H9 (cell line): ENCODE measurements at places on chromosomes 1 and 21.

DNA sequence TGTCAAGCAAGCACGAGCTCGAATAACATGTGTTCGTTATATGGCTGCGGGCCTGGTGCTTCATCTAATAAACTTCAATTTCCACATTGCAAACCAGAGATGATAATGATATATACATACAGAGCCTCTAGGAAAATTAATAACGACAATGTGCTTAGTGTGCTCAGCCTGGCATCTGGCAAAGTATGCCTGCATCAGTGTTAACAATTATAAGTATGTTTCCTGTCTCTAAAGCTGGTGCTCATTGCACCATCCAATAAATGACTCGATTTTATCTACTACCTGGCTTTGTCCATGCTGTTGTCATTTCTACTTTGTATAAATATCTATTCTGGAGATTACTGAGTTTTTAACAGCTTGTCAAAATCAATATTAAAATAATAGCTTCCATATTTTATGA, 1402.6 kb downstream of the MRPL39 start:
- DNase-seq: no peak

DNA sequence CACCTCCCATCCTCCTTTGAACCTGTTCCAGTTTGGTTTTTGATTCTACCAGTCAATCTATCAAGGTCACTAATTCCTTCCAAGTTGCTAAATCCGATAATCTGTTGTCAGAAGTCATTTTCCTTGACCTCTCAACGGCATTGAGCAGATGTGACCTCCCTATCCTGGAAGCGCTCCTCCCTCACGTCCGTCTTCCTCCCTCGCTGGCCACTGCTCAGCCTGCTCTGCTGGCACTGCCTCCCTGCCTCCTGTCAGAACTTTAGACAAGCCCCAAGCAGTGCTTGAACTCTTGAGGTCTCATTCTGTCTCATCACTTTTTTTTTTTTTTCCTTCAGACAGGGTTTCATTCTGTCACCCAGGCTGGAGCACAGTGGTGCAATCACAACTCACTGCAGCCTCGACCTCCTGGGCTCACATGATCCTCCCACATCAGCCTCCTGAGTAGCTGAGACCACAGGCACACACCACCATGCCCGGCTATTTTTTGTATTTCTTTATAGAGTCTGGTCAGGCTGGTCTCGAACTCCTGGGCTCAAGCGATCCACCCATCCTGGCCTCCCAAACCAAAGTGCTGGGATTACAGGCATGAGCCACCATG, 4.4 kb upstream of the ACOT7 start:
- DNase-seq: no peak

- DNase-seq: no peak
These were observed 49.3 kb downstream of the CD34 start for GRCh38 chr1:207861442-207862177.

DNA sequence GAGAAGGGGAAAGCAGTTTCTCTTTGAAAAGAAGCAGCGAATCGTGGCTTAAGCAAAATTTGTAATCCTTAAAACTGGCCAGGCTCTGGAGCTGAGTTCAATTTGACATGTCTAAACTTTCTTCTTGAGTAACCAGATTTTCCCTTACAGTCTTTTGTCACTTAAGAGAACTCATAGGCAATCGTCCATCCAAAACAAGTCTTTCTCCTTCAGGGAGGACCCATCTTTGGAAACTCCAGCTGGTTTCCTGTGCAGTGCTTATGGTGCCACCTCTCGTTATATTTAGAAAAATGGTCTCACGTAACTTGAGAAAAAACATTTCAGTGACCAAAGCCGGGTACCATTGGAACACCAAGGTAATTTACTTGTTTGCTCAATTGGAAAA, 1.8 kb upstream of the PTTG1IP start:
- DNase-seq: no peak

DNA sequence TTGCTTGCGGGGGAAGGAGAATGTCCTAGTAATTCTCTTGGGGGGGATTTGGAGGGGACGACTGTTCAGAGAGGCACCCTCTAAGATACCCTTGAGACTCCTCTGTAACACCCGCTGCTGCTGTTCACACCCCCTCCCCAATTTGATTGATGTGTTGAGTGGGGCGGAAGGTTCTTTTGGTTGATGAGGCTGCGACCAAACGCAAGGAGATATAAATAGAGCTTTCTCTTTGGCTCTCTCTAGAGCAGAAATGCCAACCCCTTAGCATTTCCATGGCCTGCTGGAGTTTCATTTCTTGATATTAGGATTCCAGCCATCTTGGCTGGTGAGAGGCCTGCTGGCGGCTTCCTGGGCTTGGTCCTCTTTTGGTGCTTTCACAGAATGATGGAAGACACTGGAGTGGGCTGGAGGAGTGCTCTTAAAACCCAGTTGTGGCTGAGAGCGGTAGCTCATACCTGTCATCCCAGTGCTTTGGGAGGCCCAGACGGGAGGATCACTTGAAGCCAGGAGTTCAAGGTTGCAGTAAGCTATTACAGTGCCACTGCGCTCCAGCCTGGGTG, 2.0 kb downstream of the PIK3CD start:
- no peak for DNase-seq

GRCh38 chr1:33979341-33979740, 115.5 kb downstream of the HMGB4 start:
- DNase-seq: no peak

- no peak for DNase-seq
These were observed 76.9 kb downstream of the C1orf21 start for GRCh38 chr1:184463680-184464079.
